ENCODE measurements at places on chromosomes 11 and 22.

DNA sequence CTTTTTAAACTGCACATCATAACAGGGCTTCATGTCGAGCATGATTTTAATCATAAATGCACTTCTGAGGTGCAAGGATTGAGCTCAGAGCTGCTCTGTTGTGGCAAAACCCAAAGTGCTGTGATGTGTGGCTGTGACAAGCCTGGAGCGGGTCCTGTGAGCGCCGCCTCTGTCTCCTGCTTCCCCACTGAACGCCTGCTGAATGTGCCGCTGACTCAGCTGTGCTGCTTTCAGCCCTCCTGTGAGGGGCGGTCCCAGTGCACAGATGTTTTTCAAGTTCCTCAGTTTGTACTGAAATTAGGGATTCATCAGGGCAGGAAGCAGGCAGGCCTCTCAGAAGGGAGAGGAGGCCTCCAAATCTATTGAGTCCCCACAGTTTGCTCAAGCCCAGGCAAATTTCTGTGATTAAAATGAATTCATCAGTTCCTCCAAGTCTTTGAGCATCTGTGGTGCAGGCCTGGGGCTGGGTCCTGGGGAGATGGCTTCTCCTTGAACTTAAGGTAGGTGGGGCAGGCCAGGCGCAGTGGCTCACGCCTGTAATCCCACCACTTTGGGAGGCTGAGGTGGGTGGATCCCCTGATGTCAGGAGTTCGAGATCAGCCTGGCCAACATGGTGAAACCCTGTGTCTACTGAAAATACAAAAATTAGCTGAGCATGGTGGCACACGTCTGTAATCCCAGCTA is 3.0 kb upstream of the GTSE1 start:
- DNase-seq: peak; percentile 50

DNA sequence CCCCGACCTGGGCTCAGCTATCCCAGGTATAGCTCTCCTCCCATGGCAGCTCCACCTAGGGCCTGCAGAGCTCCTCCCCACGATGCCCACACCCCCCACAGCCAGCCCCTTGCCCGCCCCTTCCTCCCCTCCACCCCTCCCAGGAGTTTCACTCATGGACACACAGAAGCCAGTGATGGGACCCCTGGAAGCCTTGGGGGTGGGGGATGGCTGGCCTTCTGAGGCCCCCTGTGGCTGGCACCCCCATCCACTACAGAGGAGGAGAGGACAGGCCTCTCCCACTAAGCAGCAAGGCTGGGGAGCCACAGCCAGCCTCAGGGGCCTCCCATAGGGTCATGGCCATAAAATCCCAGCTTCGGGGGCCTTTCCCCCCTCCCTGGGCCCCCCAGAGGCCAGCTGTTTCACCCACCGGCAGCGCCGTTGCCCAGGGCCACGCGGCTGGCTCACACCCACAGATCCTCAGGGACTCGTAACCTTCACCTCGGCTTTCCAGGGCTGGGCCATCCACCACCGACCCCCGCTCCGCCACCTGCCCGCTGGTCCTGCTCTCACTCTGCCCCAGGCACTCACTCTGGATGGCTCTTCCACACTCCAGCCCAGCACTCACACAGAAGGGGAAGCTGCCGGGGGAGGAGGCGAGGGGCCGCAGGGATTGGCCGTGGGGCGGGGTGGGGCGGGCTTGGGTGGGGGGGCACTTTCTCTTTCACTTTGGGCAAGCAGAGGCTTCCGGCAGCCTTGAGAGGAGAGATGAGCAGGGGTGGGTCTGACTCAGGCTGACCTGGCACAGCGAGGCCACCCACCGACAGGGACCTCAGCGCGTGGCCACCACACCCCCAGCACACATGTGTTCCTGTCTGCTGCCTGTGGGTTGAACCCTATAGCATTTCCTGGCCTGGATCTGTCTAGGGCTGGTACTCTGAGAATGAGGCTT is 2.2 kb downstream of the SLC25A22 start:
- peak; percentile 90 for DNase-seq

GRCh38 chr11:65781152-65781961 is 581 bp upstream of the AP5B1 start:
- DNase-seq: no peak

DNA sequence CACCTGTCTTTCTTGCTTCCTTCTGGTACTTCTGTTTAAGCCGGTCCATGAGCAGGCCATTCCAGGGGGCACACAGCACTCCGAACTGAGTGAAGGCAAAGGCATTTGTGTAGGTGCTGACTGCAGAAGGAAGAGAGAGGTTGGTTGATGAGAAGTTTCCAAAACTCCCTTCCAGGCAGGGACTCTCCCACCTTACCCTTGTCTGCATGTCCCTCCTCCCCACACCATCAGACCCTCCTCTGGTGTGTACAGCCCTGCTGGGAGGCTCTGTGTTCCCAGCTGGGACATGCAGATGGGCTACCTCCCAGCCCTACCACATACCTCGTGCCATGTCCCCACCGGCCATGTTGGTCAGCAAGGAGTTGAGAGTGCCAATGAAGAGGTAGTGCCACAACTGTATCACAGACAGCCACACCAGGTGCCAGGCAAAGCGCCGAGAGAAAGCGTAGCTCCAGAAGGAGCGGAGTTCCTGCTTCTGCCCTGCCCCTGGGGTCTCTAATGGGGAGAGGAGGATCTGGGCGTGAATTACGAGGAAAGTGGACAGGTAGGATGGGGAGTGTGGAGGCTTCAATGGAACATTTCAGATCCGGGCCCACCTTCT is 12.2 kb downstream of the SLC43A3 start:
- DNase-seq: no peak

DNA sequence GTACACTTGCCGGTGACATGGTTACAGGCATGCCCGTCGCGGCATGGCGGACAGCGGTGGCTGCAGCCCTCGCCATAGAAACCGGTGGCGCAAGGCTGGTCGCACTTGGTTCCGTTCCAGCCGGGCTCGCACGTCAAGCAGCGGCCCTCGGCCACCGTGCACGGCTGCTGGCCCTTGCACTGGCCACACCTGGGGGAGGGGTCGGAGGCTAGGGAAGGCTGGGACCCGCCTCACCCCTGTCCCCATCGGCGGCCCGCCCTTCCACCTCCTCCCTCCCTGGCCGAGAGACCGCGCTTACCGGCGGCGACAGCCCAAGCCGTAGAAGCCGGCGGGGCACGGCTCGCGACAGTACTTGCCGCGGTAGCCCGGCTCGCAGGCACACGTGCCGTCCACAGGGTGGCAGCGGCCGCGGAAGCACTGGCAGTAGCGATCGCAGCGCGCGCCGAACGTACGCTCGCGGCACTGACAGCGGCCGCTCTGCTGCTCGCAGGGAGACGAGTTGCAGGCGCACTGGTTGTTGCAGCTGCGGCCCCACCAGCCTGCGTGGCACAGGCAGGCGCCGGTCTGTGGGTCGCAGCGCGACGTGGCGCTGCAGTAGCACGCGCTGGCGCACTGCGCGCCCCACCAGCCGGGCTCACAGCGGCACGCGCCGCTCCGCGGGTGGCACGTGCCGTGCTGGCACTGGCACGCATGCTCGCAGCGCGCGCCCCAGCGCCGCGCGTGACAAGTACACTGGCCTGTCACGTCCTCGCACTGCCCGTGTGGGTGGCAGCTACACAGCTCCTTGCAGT is 6.7 kb downstream of the SCARF2 start:
- DNase-seq: peak; percentile 85

DNA sequence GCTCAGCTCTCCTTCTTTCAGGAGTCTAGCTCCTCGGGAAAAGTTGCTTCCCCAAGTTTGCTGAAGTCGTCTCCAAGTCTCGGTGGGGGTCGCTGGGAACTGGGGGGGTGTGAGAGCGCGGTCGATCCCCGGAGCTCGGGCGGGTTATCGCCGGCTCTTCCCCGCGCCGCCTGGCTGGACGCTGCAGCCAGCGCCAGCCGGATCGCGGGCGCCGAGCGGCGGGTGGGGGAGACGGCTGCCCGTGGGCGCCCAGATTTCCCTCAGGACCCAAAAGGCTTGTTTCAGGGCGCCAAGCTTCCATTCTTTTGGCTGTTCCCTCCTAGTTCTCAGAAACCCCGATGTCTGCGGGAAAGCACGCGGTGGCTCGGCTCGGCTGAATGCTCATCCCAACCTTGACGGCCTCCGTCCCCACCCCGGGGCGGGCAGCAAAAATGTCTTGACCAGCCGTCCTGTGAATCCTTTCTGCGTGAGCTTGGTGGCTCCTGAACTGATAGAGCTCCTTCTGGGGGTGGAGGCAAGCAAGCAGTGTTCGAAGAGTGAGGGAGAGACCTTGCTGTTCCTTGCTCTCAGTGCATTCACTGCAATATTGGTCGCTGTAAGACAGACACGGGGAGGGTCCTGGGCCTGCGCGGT is 1.7 kb downstream of the ZBTB16 start:
- DNase-seq: peak; percentile 74

DNA sequence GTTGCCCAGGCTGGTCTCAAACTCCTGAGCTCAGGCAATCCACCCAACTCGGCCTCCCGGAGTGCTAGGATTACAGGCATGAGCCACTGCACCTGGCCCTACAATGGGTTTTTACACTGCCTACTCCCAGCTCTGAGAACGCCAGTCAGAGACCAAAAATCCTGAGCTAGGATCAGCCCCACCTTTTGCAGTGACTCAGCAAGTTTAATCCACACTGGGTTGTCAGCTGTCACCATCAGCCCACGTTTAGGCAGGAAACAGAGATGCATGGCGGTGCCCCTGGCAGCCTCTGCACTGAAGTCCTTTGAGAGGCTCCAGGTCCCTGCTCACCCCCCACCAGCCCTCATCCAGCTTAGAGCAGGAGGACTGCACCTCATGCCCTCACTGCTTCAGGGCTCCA is 117.6 kb downstream of the ARHGAP8 start:
- DNase-seq: peak; percentile 51

- no peak for DNase-seq
Observed at GRCh38 chr22:48720662-48721394, 1106.8 kb downstream of the BRD1 start.

- DNase-seq: peak; percentile 16
Observed at GRCh38 chr11:121119440-121119839, 18.4 kb downstream of the TECTA start.

DNA sequence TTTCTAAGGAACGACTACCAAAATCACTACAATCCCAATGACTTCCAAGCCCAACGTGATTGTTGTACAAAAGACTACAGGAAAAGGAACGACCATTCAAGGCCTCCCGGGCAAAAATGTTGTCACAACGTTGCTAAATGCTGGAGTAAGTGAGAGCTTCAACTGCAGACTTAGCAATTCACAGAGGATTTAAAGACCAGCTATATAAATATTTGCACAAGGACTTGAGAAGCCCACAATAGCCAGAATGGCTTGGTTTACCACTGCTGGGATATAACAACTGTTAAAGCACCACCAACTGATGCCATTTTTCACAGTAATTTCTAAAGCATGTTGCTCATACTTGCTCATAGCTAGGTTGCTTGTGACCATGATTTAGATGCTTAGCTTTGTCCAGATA is 78.3 kb downstream of the EMSY start:
- no peak for DNase-seq

DNA sequence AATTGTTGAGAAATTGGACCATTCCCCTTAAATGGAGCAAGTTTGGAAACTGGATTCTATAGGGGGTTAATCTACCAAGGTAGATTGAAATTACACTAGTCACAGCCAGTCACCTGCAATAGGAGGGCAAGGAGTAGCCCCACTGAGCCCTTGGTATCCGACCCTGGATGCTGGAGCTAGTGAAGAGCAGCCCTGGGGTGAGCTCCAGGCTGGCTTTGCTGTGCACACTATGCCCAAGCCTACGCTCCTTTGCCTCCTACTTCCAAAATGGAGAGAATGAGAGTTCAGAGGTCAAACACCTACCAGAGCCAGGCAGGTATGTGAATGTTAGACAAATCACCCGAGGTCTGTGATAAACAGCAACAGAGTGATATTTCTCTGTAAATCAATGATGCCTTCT is 23.7 kb downstream of the SNU13 start:
- no peak for DNase-seq

- no peak for DNase-seq
Observed at GRCh38 chr11:112903340-112903739, 57.9 kb upstream of the NCAM1 start.

DNA sequence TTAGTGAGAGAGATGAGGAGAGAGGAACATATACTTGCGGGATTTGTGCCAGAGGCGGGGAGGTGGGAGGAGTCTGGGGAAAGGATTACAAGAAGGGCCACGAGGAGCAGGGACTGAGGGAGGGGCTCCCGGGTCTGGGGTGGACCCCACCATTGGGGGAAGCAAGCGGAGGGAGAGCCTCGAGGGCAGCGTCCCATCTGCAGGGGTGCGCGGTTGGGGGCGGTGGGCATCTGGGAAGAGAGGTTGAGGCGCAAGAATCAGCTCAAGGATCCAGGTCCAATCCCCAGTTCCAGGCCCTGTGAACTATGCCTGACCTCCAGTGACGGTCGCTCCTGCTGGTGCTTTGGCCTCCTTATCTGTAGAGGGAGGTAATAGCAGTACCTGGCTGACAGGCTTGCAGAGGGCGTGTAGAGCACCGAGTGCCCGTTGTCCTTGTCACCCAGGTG is 38.0 kb downstream of the ADAMTS15 start:
- DNase-seq: no peak

GRCh38 chr22:43476341-43476740 is 64.5 kb downstream of the MPPED1 start:
- DNase-seq: peak; percentile 18

DNA sequence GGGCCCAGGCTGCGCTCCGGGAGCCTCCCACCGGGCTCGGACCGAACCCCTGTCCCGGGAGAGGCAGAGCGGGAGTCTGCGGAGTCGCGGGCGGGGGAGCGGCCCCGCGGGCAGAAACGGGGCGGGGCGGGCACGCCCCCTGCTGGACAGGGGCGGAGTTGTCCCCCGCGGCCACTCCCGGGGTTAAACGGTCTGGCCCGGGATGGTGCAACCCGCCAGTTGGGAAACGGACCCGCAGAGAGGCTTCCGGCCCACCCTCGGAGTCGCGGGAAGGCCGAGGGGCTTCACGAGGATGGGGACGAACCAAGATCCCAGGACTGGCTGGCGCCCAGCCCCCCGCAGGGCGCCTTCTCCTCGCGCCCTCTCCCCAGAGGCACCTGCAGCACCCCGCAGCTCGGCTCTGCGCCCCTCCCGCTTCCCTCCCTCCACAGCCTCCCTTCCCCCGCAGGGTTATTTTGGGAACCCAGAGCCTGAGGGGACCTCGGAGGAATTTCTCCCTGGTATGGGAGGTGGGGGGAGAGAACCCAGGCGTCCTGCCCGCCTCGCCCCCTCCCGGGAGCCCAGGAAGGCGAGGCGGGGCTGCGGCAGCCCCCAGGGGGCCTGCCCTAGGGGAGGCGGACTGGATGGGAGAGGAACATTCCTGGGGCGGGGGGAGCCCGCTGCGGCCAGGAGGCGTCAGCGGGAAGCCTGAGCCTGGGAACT is 902 bp downstream of the RASGRP2 start:
- peak; percentile 95 for DNase-seq

- DNase-seq: no peak
Observed at GRCh38 chr11:109507836-109508561, 86.0 kb downstream of the C11orf87 start.
